ENCODE measurements at places on chromosomes 11 and 22. TPM values are rescaled to one million over a fixed set of nuclear protein-coding genes. Genes with fewer than 3 reads are reported as not detected.

DNA sequence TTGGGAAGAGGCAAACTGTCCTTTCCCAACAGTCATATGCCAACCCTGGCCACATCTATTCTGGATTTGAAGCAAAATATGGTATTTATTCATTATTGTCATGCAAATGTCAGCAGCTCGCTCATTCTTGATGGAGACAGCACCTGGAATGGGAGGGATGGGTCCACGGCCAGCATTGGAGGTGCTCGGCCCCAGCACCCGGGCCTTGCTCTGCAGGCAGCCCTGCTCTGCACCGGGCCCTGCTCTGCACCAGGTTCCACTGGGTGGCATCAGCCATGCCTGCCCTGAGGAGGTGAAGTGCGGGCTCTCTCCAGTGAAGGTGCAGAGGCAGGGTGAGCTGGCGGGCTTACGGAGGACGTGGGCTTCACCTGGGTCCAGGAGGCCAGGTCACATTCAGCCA lies 19.8 kb downstream of the LRP5 start:
- no peak for DNase-seq
- no peaks in the 10 kb centered on the region for H3K27me3 ChIP-seq
- peaks cover 38% of the 10 kb centered on the region for H3K4me1 ChIP-seq
- H3K4me3 ChIP-seq: no peak overlapping the region
- H3K36me3 ChIP-seq: no peaks in the 10 kb centered on the region

- peaks cover 28% of the 10 kb centered on the region for H3K27me3 ChIP-seq
- no peaks in the 10 kb centered on the region for H3K36me3 ChIP-seq
- no peaks in the 10 kb centered on the region for H3K4me1 ChIP-seq
- DNase-seq: peak; percentile 65
- H3K27ac ChIP-seq: no peak overlapping the region
Observed at GRCh38 chr11:134508219-134508990, 96.4 kb upstream of the B3GAT1 start.

- H3K27me3 ChIP-seq: no peaks in the 10 kb centered on the region
- no peaks in the 10 kb centered on the region for H3K36me3 ChIP-seq
- no peak overlapping the region for H3K4me3 ChIP-seq
- no peak overlapping the region for H3K27ac ChIP-seq
- H3K4me1 ChIP-seq: no peaks in the 10 kb centered on the region
Observed at GRCh38 chr22:49574205-49574880, 253.3 kb downstream of the BRD1 start.

DNA sequence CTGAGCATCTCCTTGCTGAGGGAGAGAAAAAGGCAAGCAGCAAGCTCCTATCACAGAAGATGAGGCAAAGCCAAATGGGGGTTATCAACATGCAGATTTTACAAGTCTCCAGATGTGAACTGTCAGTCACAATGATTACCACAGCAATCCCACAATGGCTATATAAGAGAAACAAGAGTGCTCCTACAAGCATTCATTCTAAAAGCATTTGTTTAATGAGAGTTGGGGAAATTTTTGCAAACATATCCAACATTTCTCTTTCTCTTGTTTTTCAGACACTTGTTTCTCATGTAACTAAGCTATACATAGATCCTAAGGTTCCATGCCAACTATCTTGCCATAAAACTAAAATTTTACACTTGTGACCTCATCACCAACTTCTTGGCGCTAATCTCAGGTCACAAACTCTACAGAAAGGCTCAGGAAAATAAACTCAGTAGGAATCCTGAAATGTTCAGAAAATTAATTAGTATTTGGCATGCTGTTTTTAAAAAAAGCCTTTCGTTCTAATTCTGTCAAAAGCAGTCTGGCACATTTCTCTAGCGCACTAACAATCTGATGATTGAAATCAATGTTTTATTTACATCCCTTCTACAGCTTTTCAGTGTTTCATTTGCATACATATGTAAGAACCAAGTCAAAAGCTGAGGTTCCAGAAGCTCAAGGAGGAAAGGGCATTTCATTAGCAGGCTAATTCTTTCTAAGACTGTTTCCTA lies 199.5 kb downstream of the TTC28 start:
- no peak overlapping the region for H3K4me3 ChIP-seq
- DNase-seq: no peak
- no peaks in the 10 kb centered on the region for H3K27me3 ChIP-seq
- no peaks in the 10 kb centered on the region for H3K36me3 ChIP-seq
- peaks cover 3% of the 10 kb centered on the region for H3K4me1 ChIP-seq

GRCh38 chr11:87260811-87261210 lies 223.1 kb downstream of the TMEM135 start:
- no peaks in the 10 kb centered on the region for H3K36me3 ChIP-seq
- no peak overlapping the region for H3K4me3 ChIP-seq
- H3K27ac ChIP-seq: peak overlapping the region; percentile 25
- DNase-seq: no peak
- peaks cover 47% of the 10 kb centered on the region for H3K4me1 ChIP-seq
- H3K27me3 ChIP-seq: no peaks in the 10 kb centered on the region

- H3K27me3 ChIP-seq: no peaks in the 10 kb centered on the region
- H3K4me1 ChIP-seq: no peaks in the 10 kb centered on the region
- H3K27ac ChIP-seq: no peak overlapping the region
- no peak for DNase-seq
Observed at GRCh38 chr22:24068377-24068680, 57.2 kb downstream of the CABIN1 start.

MRGPRX4 gene
- total RNA-seq: not detected

- H3K4me1 ChIP-seq: peaks cover 24% of the 10 kb centered on the region
- H3K36me3 ChIP-seq: no peaks in the 10 kb centered on the region
- no peak for DNase-seq
- no peaks in the 10 kb centered on the region for H3K27me3 ChIP-seq
- no peak overlapping the region for H3K27ac ChIP-seq
Observed at GRCh38 chr11:27355575-27356104, 7.4 kb downstream of the CCDC34 start.

DNA sequence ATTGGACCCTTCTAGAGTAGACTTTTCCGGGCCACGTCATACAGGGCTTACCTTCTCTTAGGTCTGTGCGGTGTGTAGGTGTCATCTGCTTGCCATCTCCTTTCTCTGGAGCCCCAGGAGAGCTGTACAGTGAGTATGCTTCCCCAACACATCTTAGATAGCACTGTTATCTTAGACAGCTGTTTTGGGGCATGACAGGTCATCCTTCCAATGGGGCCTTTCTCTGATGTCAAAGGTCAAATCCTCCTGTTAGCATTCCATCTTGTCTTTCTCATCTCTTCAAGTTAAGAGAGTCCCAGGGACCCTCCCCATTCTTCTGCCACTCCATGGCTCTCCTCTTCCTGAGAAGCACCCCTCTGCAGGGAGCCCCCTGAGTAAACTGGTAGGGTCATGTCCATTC lies 31.0 kb upstream of the EIF3D start:
- no peak overlapping the region for H3K27ac ChIP-seq
- H3K4me1 ChIP-seq: peaks cover 10% of the 10 kb centered on the region
- no peak overlapping the region for H3K4me3 ChIP-seq
- DNase-seq: no peak
- no peaks in the 10 kb centered on the region for H3K36me3 ChIP-seq

GRCh38 chr22:44202261-44202789 lies 21.6 kb downstream of the PARVG start:
- DNase-seq: no peak
- peaks cover 22% of the 10 kb centered on the region for H3K4me1 ChIP-seq
- H3K4me3 ChIP-seq: peak overlapping the region; percentile 24
- no peaks in the 10 kb centered on the region for H3K36me3 ChIP-seq

DNA sequence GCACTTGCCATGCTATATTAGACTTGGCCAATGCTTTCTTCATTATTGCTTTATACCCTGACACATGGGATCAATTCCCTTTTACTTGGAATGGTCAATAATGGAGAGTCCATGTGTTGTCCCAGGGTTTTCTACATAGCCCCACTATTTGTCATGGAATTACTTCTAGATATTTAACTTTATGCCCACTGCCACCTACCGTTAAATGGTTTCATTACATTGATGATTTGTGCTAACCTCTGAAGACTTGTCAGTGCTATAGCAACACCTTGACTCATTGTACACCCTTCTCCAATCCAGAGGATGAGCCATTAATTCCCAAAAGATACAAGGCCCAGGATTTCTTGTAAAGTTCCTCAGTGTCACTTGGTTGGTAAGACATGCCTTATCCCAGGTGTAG lies 31.4 kb upstream of the SLC22A25 start:
- no peak for DNase-seq
- no peak overlapping the region for H3K27ac ChIP-seq
- H3K4me1 ChIP-seq: no peaks in the 10 kb centered on the region
- H3K4me3 ChIP-seq: no peak overlapping the region
- no peaks in the 10 kb centered on the region for H3K36me3 ChIP-seq

DNA sequence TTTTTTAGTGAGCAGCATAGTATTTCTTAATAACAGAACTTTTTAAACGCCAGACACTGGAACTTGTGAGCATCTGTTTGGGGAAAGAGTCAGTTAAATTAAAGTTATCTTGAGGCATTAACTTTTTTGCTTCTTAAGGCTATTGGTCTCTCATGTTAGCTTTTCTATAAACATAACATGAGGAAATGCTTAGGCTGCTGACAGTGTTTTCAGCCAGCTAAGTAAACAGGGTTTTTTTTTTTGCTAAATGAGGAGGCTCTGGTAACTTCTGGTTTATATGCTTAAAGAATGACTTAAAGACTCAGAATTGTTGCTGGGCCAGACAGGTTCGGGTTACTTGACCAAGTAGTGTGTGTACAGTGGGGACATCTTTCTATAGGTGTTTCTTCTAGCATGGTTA lies 95.8 kb upstream of the ALKBH3 start:
- no peak overlapping the region for H3K4me3 ChIP-seq
- peaks cover 31% of the 10 kb centered on the region for H3K4me1 ChIP-seq
- H3K27me3 ChIP-seq: no peaks in the 10 kb centered on the region
- no peak for DNase-seq

- H3K27me3 ChIP-seq: no peaks in the 10 kb centered on the region
- no peak overlapping the region for H3K27ac ChIP-seq
- H3K4me1 ChIP-seq: peaks cover 8% of the 10 kb centered on the region
- no peaks in the 10 kb centered on the region for H3K36me3 ChIP-seq
Observed at GRCh38 chr11:106875013-106875412, 143.3 kb downstream of the GUCY1A2 start.

INPPL1 gene
- 226 TPM for total RNA-seq

DNA sequence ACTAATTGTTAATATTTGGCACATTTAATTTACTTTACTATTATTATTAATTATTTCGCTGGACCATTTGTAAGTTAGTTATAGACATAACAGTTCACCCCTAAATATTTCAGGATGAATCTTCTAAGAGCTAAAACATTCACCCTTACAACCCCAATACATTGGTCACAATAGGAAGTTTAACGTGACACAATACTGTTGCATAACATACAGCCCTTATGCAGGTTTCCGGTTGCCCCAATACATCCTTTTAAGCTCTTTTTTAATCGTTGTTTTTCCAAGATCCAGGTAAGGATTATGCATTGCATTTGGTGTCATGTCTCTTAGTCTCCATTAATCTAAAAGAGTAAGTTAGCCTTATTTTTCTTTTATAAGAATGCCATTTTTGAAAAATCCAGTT lies 71.2 kb downstream of the HSD17B12 start:
- peaks cover 10% of the 10 kb centered on the region for H3K36me3 ChIP-seq
- DNase-seq: no peak
- H3K4me3 ChIP-seq: no peak overlapping the region

GRCh38 chr11:72588421-72589410 lies 85.5 kb downstream of the PDE2A start:
- peaks cover 3% of the 10 kb centered on the region for H3K36me3 ChIP-seq
- H3K4me1 ChIP-seq: peaks cover 19% of the 10 kb centered on the region
- no peak overlapping the region for H3K27ac ChIP-seq
- H3K4me3 ChIP-seq: no peak overlapping the region
- peak; percentile 64 for DNase-seq

DNA sequence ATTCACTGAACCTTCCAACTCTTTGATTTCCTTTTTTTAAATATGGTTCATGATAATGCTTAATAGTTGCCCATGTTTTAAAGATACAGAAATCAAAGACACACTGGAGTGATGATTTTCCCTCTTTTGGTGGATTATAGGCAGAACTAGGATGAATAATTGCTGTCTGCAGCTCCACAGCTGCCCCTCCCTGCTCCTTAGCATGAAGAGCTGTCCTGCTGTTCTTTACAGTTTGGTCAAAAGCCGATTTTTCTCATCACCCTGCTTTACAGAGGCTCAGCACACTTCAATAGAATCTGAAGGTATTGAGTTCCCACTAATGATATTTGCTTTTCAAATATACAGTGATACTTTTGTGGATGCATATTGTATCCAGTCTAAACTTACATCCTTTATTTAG lies 202.6 kb downstream of the AASDHPPT start:
- no peak for DNase-seq
- H3K27ac ChIP-seq: no peak overlapping the region
- no peaks in the 10 kb centered on the region for H3K36me3 ChIP-seq
- H3K4me3 ChIP-seq: no peak overlapping the region

DNA sequence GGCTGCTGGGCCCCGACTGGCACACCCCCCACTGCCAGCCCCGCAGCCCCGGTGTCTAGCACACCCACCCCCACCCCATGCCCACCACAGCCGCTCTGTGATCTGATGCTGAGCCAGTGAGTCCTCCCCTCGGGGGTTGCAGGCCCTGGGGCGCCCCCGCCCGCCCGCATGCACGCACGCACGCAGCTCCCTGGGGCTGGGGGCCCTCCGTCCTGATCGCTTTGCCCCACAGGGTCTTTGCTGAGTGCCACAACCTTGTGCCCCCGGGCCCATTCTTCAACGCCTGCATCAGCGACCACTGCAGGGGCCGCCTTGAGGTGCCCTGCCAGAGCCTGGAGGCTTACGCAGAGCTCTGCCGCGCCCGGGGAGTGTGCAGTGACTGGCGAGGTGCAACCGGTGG lies 32.3 kb downstream of the MUC5B start:
- H3K27me3 ChIP-seq: peaks cover 3% of the 10 kb centered on the region
- H3K27ac ChIP-seq: no peak overlapping the region
- no peak for DNase-seq
- no peaks in the 10 kb centered on the region for H3K4me1 ChIP-seq
- H3K4me3 ChIP-seq: no peak overlapping the region

DNA sequence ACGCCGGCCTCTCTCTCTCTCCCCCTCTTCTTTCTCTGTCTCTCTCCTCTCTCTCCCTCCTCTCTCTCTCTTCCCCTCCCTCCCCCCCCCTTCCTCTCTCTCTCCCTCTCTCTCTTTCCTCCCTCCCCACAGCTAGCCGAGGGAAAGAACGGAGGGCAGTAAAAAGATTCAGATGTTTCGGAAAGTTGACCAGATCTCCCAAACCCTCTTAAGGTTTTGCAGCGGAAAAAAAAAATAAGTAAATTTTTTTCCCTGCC lies 195 bp upstream of the ALX4 start:
- peaks cover 2% of the 10 kb centered on the region for H3K36me3 ChIP-seq
- peak overlapping the region; percentile 53 for H3K4me3 ChIP-seq
- H3K27me3 ChIP-seq: peaks cover 89% of the 10 kb centered on the region
- H3K4me1 ChIP-seq: peaks cover 22% of the 10 kb centered on the region
